ENCODE measurements at places on chromosomes 6 and 20.

DNA sequence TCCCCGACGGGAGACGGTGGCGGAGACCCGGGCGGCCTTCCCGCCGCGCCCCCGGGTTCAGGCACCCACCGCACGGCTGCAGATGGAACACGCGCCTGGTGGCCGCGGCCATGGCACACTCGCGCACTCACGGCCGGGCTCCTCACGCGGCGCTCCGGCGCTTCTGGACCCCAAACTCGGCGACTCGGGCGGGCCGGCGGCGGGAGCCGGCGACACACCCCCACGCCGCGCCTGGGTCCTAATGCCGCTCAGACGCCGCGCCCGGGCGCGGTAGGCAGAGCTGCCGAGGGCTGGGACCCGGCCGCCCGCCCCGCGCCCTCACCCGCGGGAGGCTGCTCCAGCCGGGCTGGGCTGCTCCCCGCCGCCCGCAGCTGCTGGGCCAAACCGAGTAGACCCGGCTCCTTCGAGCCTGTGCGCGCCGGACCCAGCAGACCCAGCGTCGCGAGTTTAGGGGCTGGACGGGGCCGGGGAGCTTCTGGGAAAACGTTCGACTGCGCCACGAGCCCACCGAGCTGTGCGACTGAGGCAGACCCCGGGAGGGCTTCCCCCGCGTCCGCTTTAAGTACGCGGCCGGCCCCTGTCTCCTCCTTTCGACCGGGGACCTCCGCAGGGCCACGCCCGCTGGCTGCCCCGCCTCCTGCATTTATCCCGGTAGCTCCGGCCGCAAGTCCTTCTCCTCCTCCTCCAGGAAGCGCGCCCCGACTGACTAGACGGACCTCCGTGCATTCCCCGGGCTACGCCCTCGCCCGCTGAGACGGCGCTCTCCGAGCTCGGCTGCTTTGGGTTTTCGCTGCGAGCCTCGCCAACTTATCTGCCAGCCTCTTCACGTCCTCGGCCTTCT, at the start of gene SLC4A11:
Gene SLC4A11 (minus strand): TSS at position 165 of the 841 bp plus-strand sequence. CDS start 53 bp downstream, at position 112.
- DNase-seq, result no peak

DNA sequence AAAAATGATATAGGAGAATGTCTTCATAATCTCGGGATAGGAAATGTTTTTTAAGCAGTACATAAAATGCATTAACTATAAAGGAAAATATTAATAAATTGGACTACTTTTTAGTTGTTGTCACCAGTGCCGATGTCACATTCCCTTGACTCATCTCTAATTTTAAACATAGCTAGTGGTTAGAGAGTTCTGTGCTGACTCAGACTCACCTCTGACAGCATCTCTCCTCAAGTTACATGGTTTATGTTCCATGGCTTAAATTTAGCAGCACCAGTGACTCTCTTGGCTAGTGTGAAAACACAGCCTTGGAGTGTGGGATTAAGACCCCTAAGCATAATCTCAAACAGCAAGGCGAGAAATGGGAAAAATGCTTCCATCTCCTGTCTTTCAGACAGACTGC, 311.8 kb upstream of the MMS22L start:
- DNase-seq, result no peak

DNA sequence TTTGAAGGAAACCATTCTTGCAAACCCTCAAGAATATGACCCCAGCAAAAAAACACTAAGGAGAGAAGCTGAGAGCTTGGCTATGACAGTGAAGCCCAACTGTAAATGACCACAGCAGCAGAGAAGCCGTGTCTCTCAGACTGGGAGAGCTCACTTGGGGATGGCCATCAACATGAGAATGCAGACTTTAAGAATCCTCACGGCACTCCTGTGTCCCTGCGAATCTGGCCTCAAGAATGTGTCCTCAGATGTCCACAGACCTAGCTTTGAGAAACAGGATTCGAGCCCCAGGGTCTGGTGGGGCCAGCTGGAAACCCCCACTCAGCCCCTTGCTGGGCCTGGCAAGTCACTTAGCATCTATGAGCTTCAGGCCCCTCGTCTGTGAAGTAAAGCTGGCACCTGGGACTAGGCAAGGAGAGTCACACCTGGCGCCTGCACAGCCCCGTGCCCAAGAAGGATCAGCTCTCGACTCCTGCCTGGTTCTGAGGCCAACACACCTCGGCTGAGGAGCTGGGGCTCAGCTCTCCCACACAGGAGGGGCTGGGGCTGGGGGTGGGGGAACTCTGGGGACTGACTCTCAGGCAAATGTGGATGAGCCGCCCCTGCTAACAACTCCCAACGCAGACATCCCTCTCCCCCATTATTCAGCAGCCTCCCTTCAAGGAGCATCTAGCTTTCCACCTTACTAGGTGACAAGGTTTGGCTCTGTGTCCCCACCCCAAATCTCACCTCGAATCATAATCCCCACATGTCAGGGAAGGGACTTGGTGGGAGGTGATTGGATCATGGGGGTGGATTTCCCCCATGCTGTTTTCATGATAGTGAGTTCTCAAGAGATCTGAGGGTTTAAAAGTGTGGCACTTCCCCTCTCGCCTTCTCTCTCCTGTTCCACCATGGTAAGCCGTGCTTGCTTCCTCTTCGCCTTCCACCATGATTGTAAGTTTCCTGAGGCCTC, 97.7 kb downstream of the GRM4 start:
- DNase-seq, result no peak

- peak; percentile 78 for DNase-seq
These were observed 23.2 kb downstream of the ADAT2 start for GRCh38 chr6:143427109-143427817.

DNA sequence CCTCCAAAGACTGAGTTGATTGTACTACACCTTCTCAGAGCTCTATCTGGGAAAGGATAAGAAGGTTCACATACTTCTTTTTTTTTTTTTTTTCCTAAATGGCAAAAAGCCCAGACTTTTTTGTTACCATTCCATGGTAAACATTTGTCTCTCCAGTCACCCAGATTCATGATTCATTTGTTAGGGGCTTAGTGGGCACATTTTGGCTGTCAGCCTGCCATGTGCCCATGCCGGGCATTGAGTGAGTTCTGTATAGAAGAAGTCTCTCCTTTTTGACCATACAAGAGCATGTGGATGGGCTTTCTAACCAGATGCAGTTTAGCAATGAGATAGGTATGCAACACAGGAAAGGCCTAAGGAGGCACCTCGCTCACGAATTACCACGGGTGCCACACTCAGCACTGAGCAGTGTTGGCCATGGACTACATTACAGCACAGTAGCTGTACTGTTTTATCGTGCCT, 447.5 kb upstream of the HSF2 start:
- DNase-seq, result no peak

DNA sequence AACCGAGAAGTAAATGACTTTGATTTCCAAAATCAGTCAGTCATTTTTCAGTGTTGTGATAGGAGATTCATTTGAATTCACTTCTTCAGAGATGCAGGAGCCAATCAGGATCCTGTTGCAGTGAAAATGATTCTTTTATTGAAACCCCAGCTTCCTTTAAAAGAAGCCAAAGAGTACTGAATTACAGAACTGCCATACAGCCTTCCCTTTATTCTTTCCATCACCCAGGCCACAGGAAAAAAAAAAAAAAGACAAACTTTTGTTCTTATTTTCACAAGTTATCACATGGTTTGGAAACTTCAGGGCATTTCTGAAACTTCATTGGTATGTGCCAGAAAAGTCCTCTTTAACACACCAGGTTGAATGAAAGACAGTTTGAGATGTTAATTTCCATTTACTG, 1.8 kb upstream of the CARMIL1 start:
- no peak for DNase-seq

- no peak for DNase-seq
These were observed 21.5 kb downstream of the OLIG3 start for GRCh38 chr6:137472641-137473137.

DNA sequence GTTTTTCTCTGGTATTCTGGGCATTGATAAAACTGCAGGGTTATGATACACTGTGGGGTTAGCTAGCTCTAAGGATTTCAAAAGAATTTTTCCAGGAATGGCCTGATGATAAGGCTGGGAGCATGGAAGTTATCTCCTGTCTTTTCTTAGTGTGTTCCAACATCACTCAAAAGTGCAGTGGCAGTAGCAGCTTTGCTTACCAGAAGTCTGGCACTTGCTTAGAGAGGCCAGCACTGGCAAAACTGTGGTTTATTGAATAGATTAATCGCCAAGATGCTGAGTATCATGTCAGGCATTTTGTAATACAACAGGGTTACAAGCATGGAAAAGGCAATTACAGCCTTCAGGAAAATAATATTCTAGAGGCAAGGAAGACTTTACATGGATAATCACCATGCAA, 719.5 kb upstream of the GJE1 start:
- DNase-seq, result no peak

Measured in sigmoid colon (tissue), 7 donors.